ENCODE measurements at places on chromosomes 7 and 10. TPM values are rescaled to one million over a fixed set of nuclear protein-coding genes. Genes with fewer than 3 reads are reported as not detected.

GRCh38 chr10:86281396-86281795 lies 85.2 kb downstream of the GRID1 start:
- no peak overlapping the region for H3K27ac ChIP-seq
- H3K4me3 ChIP-seq = no peak overlapping the region
- no peaks in the 10 kb centered on the region for H3K27me3 ChIP-seq
- DNase-seq = peak; percentile 5
- no peaks in the 10 kb centered on the region for H3K36me3 ChIP-seq
- H3K4me1 ChIP-seq = no peaks in the 10 kb centered on the region

GRCh38 chr7:16462431-16462889 lies 3.1 kb downstream of the SOSTDC1 start:
- no peaks in the 10 kb centered on the region for H3K36me3 ChIP-seq
- peaks cover 11% of the 10 kb centered on the region for H3K27me3 ChIP-seq
- H3K27ac ChIP-seq = no peak overlapping the region
- no peak for DNase-seq
- H3K4me3 ChIP-seq = no peak overlapping the region
- no peaks in the 10 kb centered on the region for H3K4me1 ChIP-seq

DNA sequence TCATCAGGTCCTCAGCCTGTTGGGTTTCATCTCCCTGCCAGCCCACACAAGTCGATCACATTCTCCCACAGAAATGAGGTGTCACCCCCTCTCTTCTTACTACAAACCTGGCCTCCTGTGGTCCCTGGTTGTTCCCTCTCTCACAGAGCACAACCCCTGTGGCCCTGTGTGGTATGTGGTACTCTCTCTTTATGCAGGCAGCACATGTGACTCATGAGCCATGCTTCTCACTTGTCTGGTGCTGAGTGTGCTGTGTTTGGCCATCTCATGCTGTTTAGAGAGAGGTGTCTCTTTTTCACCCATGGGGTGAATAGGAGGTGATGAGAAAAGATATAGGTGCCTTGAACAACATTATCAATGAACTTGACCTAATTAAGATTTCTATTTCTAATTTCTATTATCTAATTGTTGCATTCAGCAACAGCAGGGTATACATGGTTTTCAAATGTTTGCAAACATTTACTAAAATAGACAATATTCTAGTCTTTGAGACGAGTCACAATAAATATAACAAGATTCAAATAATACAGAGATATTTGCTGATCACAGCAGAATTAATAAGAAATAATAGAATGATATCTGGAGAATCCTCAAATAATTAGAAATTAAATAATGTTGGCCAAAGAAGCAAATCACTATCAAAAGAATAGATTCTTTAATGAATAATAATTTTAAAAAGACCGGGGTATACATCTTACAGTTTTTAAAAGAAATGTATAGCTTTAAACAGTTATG lies 633.8 kb upstream of the IGFBP3 start:
- H3K27me3 ChIP-seq = no peaks in the 10 kb centered on the region
- DNase-seq = no peak
- H3K27ac ChIP-seq = no peak overlapping the region
- H3K4me1 ChIP-seq = no peaks in the 10 kb centered on the region
- H3K36me3 ChIP-seq = no peaks in the 10 kb centered on the region

DNA sequence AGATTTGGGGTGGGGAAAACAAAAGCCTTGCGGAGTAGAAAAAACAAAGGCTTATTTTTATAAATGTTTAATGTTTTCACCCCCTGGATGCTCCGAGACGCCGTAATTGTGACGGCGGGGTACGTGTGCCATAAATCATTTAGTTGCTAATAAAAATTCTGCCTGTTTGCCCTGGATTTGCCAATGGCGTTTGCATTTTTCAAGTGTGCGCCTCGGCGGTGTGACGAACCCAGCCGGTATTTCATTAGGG lies 2.5 kb upstream of the TNRC18 start:
- no peak overlapping the region for H3K27ac ChIP-seq
- H3K36me3 ChIP-seq = no peaks in the 10 kb centered on the region
- peak overlapping the region; percentile 8 for H3K4me3 ChIP-seq

DNA sequence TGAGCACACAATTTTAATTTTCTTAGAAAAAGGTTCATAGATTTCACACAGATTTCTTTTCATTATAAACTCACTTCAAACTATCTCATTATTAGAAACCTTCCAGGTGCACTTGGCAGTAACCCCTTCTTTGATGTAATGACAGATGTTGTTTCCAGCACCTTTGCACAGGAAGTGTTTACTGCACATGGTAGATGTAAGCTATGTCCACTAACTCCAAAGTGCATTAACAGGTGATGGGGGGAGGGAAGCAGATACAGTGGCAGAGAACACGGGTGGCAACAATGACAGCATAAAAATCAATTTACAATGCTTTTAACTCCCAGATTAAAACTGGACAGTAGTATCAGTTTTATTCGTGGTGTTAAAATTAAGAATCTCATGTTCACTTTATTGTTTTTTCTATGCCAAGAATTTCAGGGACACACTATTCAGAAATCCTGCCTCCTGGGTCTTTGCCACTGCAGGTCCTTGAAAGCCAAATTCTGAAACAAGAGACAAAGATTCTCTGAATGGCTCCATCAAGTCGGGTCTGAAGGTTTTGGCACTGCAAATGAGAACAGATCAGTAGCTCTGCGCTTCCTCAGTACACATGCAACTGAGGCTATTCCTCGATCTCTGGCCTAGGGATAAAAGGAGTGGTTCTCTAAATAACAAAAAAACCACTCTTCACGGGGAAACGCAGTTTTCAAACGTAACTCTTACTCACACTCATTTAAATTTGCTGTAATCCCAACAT lies 187.7 kb downstream of the JAZF1 start:
- H3K27me3 ChIP-seq = no peaks in the 10 kb centered on the region
- no peak for DNase-seq
- no peak overlapping the region for H3K4me3 ChIP-seq
- peaks cover 3% of the 10 kb centered on the region for H3K36me3 ChIP-seq

GRCh38 chr7:139034336-139034735 lies 1.5 kb downstream of the ZC3HAV1L start:
- peaks cover 33% of the 10 kb centered on the region for H3K36me3 ChIP-seq
- H3K27me3 ChIP-seq = peaks cover 5% of the 10 kb centered on the region
- H3K4me1 ChIP-seq = peaks cover 36% of the 10 kb centered on the region
- H3K27ac ChIP-seq = peak overlapping the region; percentile 25
- no peak for DNase-seq

GRCh38 chr10:123136806-123137642 lies 1.3 kb downstream of the HMX3 start:
- H3K4me3 ChIP-seq = peak overlapping the region; percentile 72
- H3K4me1 ChIP-seq = peaks cover 56% of the 10 kb centered on the region
- peaks cover 7% of the 10 kb centered on the region for H3K36me3 ChIP-seq
- H3K27me3 ChIP-seq = peaks cover 73% of the 10 kb centered on the region
- peak overlapping the region; percentile 80 for H3K27ac ChIP-seq
- DNase-seq = no peak

- H3K27ac ChIP-seq = no peak overlapping the region
- H3K27me3 ChIP-seq = peaks cover 12% of the 10 kb centered on the region
- no peak overlapping the region for H3K4me3 ChIP-seq
- H3K4me1 ChIP-seq = peaks cover under 1% of the 10 kb centered on the region
- peak; percentile 66 for DNase-seq
- H3K36me3 ChIP-seq = no peaks in the 10 kb centered on the region
These were observed 145.3 kb upstream of the PRSS1 start for GRCh38 chr7:142603870-142604448.

- H3K27ac ChIP-seq = peak overlapping the region; percentile 90
- H3K36me3 ChIP-seq = peaks cover 7% of the 10 kb centered on the region
- H3K4me1 ChIP-seq = peaks cover 40% of the 10 kb centered on the region
- H3K4me3 ChIP-seq = peak overlapping the region; percentile 86
- H3K27me3 ChIP-seq = no peaks in the 10 kb centered on the region
These were observed 1.2 kb upstream of the SGMS1 start for GRCh38 chr10:50624866-50625501.

DNA sequence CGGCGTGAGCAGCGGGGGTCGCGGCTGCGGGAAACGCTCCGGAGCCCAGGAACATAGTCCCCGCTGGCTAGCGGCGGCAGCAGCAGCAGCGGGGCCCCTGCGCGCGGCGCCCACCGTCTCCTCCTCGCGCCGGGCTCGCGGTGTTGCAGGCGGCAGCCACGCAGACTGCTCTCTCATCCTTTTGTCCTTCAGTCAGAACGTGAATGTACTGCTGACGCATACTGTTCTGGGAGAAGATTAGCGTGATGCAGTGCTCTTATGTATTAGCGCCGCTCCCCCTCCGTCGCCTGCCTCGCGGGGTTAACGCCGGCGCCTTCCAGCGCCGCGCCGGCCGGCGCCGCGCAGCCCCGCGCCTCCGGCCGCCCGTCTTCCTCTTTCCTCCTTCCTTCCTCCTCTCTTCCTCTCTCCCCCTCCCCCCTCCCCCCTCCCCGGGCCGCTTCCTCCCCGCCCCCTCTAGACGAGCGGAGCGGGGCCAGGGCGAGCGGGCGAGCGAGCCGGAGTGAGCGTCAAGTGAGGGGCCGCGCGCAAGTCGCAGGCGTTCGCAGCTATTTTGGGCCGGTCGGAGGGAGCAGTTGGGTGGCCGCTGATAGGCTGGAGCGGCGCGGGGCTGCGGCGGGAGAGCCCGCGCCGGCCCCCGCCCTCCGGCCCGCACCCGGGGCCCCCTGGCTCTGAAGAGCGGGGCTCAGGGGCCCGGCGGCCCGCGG lies 816 bp upstream of the LRRC4 start:
- H3K27me3 ChIP-seq = peaks cover 8% of the 10 kb centered on the region
- peak; percentile 67 for DNase-seq
- H3K27ac ChIP-seq = no peak overlapping the region
- H3K36me3 ChIP-seq = peaks cover 15% of the 10 kb centered on the region

DNA sequence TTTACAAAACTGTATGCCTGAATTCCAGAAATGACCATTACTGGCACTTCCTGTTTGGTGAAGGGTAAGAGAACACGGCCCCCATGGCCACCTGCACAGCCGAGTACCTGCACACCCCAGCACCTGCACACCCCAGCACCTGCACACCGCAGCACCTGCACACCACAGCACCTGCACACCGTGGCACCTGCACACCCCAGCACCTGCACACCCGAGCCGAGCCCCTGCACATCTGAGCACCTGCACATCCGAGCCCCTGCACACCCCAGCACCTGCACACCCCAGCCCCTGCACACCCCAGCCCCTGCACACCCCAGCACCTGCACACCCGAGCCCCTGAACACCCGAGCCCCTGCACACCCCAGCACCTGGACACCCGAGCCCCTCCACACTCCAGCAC lies 243.5 kb downstream of the DNAJB6 start:
- no peak overlapping the region for H3K4me3 ChIP-seq
- peaks cover 3% of the 10 kb centered on the region for H3K36me3 ChIP-seq
- peaks cover 36% of the 10 kb centered on the region for H3K27me3 ChIP-seq
- H3K27ac ChIP-seq = no peak overlapping the region

- no peak overlapping the region for H3K4me3 ChIP-seq
- no peak overlapping the region for H3K27ac ChIP-seq
- no peaks in the 10 kb centered on the region for H3K36me3 ChIP-seq
- no peak for DNase-seq
- H3K27me3 ChIP-seq = no peaks in the 10 kb centered on the region
These were observed 268.1 kb upstream of the FZD8 start for GRCh38 chr10:35910234-35910633.

DNA sequence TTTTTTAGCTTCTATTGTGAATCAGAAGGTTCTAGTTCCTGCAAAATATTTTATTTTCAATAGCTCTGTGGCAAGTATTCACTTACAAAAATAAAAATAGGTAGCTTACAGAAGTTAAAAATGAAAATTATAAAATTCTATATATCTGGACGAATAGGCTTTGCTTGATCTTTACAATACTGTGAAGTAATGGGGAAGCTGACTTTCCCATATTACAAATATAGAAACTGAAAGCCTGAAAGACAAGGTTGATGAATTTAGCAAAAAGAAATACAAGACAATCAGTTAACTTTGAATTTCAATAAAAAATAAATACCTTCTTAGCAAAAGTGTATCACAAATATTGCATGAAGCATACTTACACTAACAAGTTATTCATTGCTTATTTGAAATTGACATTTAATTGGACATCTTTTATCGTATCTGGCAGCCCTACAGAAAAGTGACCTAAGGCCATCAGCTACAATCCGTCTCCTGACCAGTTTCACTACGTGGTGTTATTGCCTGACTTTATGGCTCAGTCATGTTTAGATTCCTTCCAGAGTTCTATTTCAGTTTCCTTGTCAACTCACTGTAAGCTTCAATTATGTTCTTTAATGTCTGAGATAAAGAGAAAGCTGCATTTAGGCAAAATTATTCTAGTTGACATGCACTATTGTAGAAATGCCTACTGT lies 310.5 kb upstream of the HGF start:
- H3K4me3 ChIP-seq = no peak overlapping the region
- H3K27me3 ChIP-seq = no peaks in the 10 kb centered on the region
- DNase-seq = no peak
- H3K4me1 ChIP-seq = no peaks in the 10 kb centered on the region
- no peaks in the 10 kb centered on the region for H3K36me3 ChIP-seq
- H3K27ac ChIP-seq = no peak overlapping the region

DNA sequence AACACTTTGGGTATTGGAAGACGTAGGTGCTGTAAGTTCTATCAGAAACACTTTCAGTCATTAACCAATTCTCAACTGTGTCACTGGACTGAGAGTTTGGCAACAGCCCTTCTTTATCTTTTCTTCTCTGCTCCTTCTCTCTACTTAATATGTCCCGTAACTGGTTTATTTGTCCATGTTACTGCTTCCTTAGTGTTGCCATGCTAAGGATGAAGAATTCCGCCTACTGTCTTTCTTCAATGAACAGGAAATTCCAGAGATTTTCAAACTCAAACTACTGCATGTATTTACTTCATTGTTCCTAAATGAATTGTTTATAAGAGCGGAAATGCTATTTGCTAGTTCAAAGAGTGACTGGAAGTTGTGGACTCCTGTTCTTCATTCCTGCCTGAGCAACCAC lies 143.7 kb downstream of the TAX1BP1 start:
- DNase-seq = no peak
- no peak overlapping the region for H3K27ac ChIP-seq
- H3K36me3 ChIP-seq = no peaks in the 10 kb centered on the region
- H3K4me1 ChIP-seq = no peaks in the 10 kb centered on the region

DNA sequence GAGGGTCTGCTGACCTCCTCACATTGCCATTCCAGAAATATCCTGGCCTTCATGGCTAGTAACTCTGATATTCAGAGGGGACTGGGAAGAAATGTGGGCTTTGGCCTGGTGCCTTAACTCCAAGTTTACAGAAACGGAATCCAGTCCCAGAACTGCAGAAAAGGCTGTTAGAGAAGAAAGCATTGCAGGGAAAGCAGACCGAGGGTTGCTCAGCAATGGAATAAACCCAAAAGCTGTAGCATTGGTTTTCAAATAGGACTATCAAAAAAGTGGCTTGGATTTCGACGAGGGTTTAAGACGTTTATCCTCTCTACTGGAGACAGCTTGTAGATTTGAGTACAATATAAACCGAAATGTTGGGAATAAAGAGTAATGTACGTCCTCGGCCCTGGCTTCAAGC lies 425.8 kb upstream of the FOXK1 start:
- no peaks in the 10 kb centered on the region for H3K36me3 ChIP-seq
- DNase-seq = no peak
- H3K4me1 ChIP-seq = no peaks in the 10 kb centered on the region

The MMRN2 gene
- not detected for total RNA-seq

The CDCA7L gene
- 66.4 TPM for total RNA-seq

The SPDYE11 gene
- total RNA-seq = not detected

The CELF2 gene
- total RNA-seq = 182 TPM

The CDC123 gene
- total RNA-seq = 102 TPM

The OR6B1 gene
- not detected for total RNA-seq

The FBXO24 gene
- total RNA-seq = 0.45 TPM

The FEZF1 gene
- total RNA-seq = not detected

The HOXA10 gene
- not detected for total RNA-seq

The HPSE2 gene
- not detected for total RNA-seq

The CYP2C19 gene
- total RNA-seq = not detected

The ACTA2 gene
- total RNA-seq = 12.9 TPM

The BUB3 gene
- 267 TPM for total RNA-seq

The ABCC2 gene
- 0.97 TPM for total RNA-seq
